ENCODE measurements at places on chromosomes 5 and 9.

DNA sequence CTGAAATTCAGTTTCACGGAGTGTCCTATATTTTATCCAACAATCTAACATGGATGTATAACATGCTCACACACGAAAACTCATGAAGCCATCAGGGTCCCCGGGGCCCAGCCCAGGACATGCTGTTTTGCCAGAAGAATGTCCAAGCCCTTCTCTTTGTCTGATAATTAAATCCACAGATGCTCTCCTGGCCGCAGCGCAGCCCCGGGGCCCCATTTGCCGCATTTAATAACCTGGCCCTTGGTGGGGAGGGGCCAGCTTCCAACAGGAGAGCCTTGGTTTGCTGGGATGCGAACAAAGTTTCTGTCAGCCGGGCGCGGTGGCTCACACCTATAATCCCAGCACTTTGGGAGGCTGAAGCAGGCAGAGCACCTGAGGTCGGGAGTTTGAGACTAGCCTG is 30.0 kb downstream of the PLPP7 start:
- H3K4me3 ChIP-seq, result no peak overlapping the region
- no peak overlapping the region for H3K27ac ChIP-seq
- H3K27me3 ChIP-seq, result peaks cover 2% of the 10 kb centered on the region
- DNase-seq, result no peak

DNA sequence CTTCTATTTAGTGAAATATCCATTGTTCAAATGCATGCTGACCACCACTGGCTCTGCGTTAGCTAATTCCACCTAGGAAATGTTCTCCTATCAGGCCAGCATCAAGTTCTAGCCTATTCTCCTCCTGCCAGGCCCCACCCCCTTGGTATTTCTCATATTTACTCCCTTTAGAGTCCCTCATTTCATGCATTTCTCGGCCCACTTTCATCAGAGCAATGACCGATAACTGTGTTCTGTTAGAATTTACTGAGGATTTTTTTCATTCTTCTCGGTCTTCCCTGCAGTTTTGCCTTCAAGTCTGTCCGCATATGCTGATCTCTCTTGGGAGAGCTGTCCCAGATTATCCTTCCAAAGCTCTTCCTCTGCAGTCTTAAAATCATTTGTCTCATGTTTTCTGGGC is 143.4 kb downstream of the GOLPH3 start:
- no peak overlapping the region for H3K4me3 ChIP-seq
- DNase-seq, result no peak
- H3K4me1 ChIP-seq, result peaks cover 13% of the 10 kb centered on the region
- no peak overlapping the region for H3K27ac ChIP-seq

GRCh38 chr5:63025679-63026078 is 447.1 kb downstream of the LRRC70 start:
- no peak overlapping the region for H3K4me3 ChIP-seq
- peaks cover 6% of the 10 kb centered on the region for H3K4me1 ChIP-seq
- no peak for DNase-seq
- no peak overlapping the region for H3K27ac ChIP-seq
- H3K36me3 ChIP-seq, result no peaks in the 10 kb centered on the region

GRCh38 chr5:78287833-78288232 is 6.7 kb downstream of the AP3B1 start:
- no peak overlapping the region for H3K27ac ChIP-seq
- H3K4me3 ChIP-seq, result no peak overlapping the region
- no peak for DNase-seq
- H3K36me3 ChIP-seq, result peaks cover 17% of the 10 kb centered on the region

GRCh38 chr5:62192958-62193357 is 113.0 kb upstream of the KIF2A start:
- H3K36me3 ChIP-seq, result no peaks in the 10 kb centered on the region
- H3K4me3 ChIP-seq, result no peak overlapping the region
- no peak overlapping the region for H3K27ac ChIP-seq

GRCh38 chr9:88536023-88536324 is 996 bp downstream of the NXNL2 start:
- no peak for DNase-seq
- no peaks in the 10 kb centered on the region for H3K36me3 ChIP-seq
- peaks cover 41% of the 10 kb centered on the region for H3K27me3 ChIP-seq
- H3K4me1 ChIP-seq, result peaks cover 13% of the 10 kb centered on the region

GRCh38 chr5:133292300-133292699 is 240.5 kb downstream of the HSPA4 start:
- DNase-seq, result no peak
- H3K27ac ChIP-seq, result no peak overlapping the region
- no peaks in the 10 kb centered on the region for H3K27me3 ChIP-seq
- no peaks in the 10 kb centered on the region for H3K4me1 ChIP-seq
- H3K36me3 ChIP-seq, result no peaks in the 10 kb centered on the region

- no peaks in the 10 kb centered on the region for H3K4me1 ChIP-seq
- H3K36me3 ChIP-seq, result no peaks in the 10 kb centered on the region
- no peak overlapping the region for H3K27ac ChIP-seq
- H3K27me3 ChIP-seq, result no peaks in the 10 kb centered on the region
- DNase-seq, result no peak
- H3K4me3 ChIP-seq, result no peak overlapping the region
Measured at GRCh38 chr5:173645437-173645807, 29.0 kb upstream of the BOD1 start.

GRCh38 chr9:112168197-112168596 is 6.9 kb downstream of the SUSD1 start:
- peaks cover 51% of the 10 kb centered on the region for H3K4me1 ChIP-seq
- no peak overlapping the region for H3K27ac ChIP-seq
- H3K4me3 ChIP-seq, result no peak overlapping the region
- H3K36me3 ChIP-seq, result peaks cover 23% of the 10 kb centered on the region
- DNase-seq, result no peak

DNA sequence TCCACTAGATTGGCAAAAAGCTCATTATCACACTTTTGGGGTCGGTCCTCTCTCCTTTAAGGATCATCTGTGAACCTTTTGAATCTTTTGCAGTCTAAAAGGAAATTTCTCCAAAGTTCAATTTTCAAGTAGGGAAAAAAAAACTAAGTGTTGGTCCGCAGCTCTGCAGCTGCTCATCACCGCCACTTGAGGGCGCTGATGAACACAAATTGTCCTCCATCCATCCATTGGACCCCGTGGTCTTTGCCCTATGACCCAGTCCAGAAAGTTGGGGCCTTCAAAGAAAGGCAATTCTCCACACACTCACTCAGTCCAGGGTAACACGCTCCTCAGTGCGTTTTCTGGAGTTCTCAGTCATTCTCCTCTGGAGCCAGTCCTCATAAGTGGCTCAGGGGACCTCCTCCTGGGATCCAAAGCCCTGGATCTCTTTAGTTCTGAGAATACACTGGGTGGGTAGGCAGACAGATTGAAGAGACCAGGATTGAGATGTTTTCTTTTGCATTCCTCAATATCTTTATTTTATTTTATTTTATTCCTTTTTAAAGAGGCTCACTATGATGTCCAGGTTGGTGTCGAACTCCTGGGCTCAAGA is 63.6 kb upstream of the SLC28A3 start:
- no peaks in the 10 kb centered on the region for H3K36me3 ChIP-seq
- no peak for DNase-seq
- H3K27ac ChIP-seq, result no peak overlapping the region
- H3K27me3 ChIP-seq, result no peaks in the 10 kb centered on the region
- H3K4me3 ChIP-seq, result no peak overlapping the region

GRCh38 chr5:127998950-127999615 is 84.5 kb upstream of the SLC12A2 start:
- H3K27me3 ChIP-seq, result no peaks in the 10 kb centered on the region
- H3K36me3 ChIP-seq, result no peaks in the 10 kb centered on the region
- H3K4me3 ChIP-seq, result no peak overlapping the region
- no peak overlapping the region for H3K27ac ChIP-seq

DNA sequence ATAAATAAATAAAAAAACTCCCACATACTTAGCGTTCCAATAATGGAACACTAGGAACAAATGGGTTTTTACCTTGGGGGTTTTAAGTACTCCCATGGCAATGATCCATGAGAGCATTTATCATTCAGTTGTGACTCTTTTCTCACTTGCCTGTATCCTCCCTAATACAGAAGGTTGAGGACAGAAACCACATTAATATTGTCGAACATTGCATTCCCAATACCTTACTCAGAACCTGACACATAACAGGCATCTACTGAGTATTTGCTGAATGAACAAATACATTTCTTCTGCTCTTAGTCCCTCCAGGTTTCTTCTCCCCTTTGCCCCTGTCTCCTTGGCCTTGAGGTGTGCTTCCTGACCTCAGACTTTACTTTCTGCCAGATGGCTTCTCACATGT is 175.9 kb downstream of the CEMIP2 start:
- no peaks in the 10 kb centered on the region for H3K4me1 ChIP-seq
- DNase-seq, result no peak
- H3K27ac ChIP-seq, result no peak overlapping the region
- H3K36me3 ChIP-seq, result no peaks in the 10 kb centered on the region
- no peak overlapping the region for H3K4me3 ChIP-seq
- H3K27me3 ChIP-seq, result no peaks in the 10 kb centered on the region

- no peak for DNase-seq
- no peak overlapping the region for H3K4me3 ChIP-seq
- H3K36me3 ChIP-seq, result no peaks in the 10 kb centered on the region
- H3K27me3 ChIP-seq, result peaks cover 1% of the 10 kb centered on the region
- H3K4me1 ChIP-seq, result peaks cover 15% of the 10 kb centered on the region
Measured at GRCh38 chr9:129204840-129205239, 26.8 kb upstream of the IER5L start.

DNA sequence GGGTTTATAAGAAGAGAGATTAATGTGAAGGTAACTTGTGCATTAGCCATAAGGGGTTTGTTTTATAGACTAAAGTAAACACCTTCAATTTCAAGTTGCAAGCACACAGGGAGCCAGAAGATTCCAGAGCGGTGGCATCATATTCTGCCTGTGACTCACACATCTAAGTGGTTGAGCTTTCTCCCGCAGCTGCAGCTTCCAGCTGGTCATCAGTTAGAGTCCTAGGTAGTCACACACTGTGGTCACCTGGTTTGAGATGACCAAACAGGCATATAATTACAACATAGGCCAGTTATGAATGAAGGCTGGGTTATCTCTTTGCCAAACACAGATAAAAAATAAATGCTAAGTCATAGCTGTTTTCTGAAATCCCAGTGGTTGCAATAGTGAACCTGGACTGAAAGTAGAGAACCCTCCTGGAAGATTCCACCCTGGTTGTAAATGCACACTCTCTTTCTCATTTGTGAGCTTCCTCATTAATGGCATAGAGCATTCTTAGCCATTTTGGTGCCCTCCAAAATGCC is 171.3 kb downstream of the GDNF start:
- no peak overlapping the region for H3K4me3 ChIP-seq
- no peaks in the 10 kb centered on the region for H3K27me3 ChIP-seq
- peaks cover 18% of the 10 kb centered on the region for H3K4me1 ChIP-seq
- H3K36me3 ChIP-seq, result no peaks in the 10 kb centered on the region

- peak overlapping the region; percentile 96 for H3K4me3 ChIP-seq
- peaks cover 40% of the 10 kb centered on the region for H3K36me3 ChIP-seq
Measured at GRCh38 chr5:100900796-100901781, 2.0 kb downstream of the ST8SIA4 start.

- peaks cover 13% of the 10 kb centered on the region for H3K27me3 ChIP-seq
- H3K27ac ChIP-seq, result peak overlapping the region; percentile 34
- peak overlapping the region; percentile 68 for H3K4me3 ChIP-seq
- no peaks in the 10 kb centered on the region for H3K36me3 ChIP-seq
- no peak for DNase-seq
Measured at GRCh38 chr9:125407432-125407973, 145.9 kb downstream of the GAPVD1 start.

DNA sequence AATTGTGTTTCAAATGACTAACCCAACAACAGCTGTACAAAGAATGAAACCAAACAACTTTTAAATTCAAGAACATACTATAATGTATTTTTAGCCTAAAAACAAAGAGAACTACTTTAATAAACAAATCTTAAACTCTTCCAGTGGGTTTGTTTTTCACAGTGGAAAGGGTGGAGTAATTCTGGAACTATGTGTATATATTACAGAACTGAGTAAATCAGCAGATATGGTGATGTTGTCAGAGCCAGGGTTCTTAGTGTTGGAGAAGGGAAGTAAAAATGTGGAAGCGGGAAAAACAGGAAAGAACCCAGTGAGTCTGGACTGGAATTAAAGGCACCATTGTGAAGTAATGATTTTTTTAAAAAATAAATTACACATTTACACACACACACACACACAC is 144.9 kb downstream of the CDK5RAP2 start:
- DNase-seq, result no peak
- peaks cover 38% of the 10 kb centered on the region for H3K4me1 ChIP-seq
- H3K27ac ChIP-seq, result no peak overlapping the region
- no peak overlapping the region for H3K4me3 ChIP-seq

DNA sequence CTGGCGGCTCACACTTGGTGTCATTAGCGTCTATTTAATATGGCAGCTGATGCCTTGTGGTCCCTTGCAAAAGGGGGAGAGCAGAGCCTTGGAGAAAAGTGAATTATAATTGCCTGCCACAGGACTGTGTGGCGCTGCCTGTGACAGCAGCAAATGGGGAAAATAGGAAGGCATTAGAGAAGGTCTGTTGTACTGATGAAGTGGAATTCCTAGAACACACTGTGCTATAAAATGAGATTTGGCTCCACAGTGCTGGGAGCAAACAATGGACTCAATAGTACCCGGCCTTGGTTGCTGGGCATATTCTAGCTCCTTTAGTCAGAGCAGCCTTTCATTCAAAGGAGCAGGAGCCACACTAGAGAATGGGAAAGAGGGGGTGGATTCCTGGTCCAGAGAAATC is 21.3 kb downstream of the SEMA6A start:
- peaks cover 3% of the 10 kb centered on the region for H3K27me3 ChIP-seq
- no peak overlapping the region for H3K4me3 ChIP-seq
- H3K36me3 ChIP-seq, result no peaks in the 10 kb centered on the region
- no peak for DNase-seq
- no peak overlapping the region for H3K27ac ChIP-seq

- H3K27ac ChIP-seq, result no peak overlapping the region
- peaks cover 2% of the 10 kb centered on the region for H3K27me3 ChIP-seq
- no peaks in the 10 kb centered on the region for H3K4me1 ChIP-seq
- no peak for DNase-seq
Measured at GRCh38 chr9:78486661-78487060, 189.7 kb downstream of the PSAT1 start.

DNA sequence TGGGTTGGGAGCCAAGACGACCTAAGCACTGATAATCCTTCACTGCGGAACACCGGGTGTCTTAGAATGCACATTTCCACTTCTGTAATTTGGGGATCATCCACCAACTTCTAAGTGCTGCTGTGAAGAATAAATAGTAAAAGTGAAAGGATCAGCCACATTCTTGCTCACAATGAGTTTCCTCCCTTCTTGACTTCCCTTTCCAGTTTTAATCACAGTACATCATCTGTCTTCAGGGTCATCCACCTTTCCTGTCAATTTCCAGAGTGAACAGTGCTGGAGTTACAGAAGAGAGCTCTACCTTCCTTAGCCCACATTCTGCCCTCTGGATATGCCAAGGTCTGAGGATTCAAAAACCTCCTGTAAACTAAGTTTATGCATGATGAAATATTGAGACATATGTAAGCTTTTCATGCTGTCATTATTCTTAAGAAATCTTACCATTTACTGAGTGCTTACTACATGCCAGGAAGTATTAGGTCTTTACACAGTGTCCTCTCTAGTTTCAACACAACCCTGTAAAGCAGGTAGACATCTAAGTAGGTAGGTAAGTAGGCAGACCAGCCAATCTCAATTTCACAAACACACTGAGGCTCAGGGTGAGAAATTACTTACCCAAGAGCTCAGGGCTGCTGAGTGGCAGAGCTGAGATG is 105.2 kb downstream of the CDK5RAP2 start:
- no peaks in the 10 kb centered on the region for H3K27me3 ChIP-seq
- peaks cover 20% of the 10 kb centered on the region for H3K4me1 ChIP-seq
- no peak overlapping the region for H3K4me3 ChIP-seq
- peak overlapping the region; percentile 37 for H3K27ac ChIP-seq
- peaks cover 21% of the 10 kb centered on the region for H3K36me3 ChIP-seq
